ENCODE measurements at places on chromosomes 16 and 17.

DNA sequence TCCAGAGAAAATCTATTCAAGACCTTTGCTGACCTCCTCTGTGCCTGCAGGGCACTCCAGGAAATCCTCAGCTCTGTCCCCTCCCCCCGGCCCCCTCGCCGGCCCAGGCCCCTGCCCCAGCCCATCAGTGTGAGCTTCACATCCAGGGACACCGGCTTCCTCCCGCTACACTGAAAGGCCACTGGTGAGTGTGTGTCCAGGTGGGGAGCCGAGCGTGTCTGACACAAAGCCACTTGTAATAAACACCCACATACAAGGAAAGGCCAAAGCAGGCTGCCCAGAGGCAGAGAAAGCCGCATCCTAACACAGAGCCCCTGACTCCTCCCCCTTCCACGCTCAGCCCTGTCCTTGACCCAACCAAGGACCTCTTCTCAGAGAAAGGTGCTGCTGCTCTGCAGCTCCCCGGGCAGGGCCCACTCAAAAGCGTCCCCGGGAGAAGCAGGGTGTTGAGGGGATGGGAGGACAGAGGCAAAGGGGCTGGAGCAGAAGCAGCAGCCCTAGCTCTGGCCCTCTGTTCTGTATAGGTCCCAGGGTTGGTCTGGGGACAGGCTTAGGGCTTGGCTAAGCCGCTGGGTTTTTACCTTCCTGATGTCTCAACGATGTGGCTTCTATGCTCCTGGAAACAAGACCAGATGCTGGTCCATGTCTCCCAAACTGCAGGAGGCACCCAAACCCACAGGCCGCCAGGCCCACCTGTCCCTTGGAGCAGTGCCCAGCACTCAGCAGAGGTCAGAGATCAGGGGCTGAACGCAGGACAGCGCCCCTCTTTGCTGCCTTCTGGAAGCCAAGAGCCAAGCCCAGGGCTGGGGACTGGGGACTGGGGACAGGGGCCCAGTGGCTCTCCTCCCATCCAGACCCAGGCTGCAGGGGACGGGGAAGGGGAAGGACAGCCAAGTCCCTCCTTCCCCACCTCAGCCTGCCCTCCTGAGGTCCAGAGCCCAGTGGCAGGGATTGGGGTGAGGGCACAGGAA, 15.3 kb downstream of the MNT start:
- DNase-seq: no peak

DNA sequence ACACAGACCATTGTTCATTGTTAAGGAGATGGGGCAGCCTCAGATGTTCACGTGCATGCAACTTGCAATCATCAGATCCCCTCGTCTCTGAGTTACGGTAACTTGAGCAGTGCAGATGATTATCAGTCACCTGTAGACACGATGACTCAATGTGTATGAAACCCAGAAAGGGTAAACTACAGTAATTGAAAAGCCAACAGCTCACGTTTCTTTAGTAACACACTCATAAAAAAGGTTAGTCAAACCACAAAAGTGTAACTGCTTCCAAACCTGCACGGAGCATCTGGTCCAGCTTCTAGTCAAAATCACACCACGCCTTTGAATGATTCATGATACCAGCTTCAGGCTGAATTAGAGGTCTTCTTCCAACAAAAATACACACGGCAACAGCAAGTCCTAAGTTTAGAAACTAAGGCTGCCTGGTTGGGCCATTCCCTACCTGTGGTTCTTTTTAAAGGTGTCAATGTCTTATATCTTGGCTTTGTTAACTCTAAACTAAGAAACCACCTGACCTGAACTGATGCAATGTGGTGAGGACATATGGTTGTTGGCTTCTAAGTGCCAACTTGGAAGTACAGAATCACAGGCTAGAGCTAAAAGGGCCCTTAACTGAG, 32.3 kb downstream of the GRB7 start:
- DNase-seq: no peak

- DNase-seq: no peak
Observed at GRCh38 chr16:60107437-60107836, 1373.3 kb upstream of the GOT2 start.

DNA sequence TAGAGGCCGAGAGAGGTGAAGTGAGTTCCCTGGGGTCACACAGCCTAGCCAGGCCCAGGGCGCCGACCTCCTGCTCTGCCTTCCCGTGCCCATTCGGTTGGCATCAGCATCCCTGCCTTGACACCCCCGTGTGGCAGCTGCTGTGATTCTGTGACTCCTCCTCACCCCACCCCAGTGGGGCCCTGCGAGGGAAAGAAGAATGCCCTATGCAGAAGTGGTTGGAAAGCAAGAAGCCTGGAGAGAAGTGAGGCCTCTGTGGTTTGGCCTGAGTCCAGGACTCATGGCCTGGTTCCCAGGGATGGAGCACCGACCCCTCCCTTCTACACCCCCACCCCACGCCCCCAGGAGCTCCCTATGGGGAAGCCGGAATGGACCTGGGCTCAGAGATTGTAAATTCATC, 296.2 kb downstream of the SEC14L1 start:
- peak; percentile 93 for DNase-seq

- DNase-seq: no peak
Observed at GRCh38 chr17:60514053-60514452, 12.0 kb downstream of the APPBP2 start.

- no peak for DNase-seq
Observed at GRCh38 chr17:74623693-74624093, at the start of gene CD300E. Gene CD300E (minus strand): TSS chr17:74623738. CDS start chr17:74623621, 117 bp downstream.

GRCh38 chr17:55830699-55831471, 80.0 kb downstream of the PCTP start:
- DNase-seq: no peak

GRCh38 chr16:7888411-7888810, 555.8 kb downstream of the RBFOX1 start:
- DNase-seq: no peak

DNA sequence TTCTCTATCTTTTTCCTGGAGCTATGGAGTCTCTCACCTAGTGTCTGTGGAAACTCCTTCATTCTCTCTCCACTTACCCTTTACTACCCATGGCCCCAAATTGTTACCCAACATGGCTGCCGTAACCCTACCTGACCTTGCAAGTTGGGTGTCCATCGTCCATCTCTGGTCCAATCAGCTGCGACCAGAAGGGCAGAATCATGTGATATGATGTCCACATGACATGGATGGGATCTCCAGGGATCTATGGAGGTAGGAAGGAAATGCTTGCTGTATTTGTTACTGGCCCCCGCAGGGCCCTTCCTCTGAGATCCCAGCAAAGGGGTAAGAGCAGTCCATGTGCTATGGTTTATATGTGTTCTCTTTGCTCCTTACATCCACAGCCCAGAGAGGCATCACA, 8.0 kb upstream of the DRC7 start:
- DNase-seq: no peak

- peak; percentile 48 for DNase-seq
Observed at GRCh38 chr16:85637808-85638647, 24.9 kb downstream of the GSE1 start.

GRCh38 chr17:44210342-44211192, 8.9 kb downstream of the UBTF start:
- DNase-seq: peak; percentile 88

DNA sequence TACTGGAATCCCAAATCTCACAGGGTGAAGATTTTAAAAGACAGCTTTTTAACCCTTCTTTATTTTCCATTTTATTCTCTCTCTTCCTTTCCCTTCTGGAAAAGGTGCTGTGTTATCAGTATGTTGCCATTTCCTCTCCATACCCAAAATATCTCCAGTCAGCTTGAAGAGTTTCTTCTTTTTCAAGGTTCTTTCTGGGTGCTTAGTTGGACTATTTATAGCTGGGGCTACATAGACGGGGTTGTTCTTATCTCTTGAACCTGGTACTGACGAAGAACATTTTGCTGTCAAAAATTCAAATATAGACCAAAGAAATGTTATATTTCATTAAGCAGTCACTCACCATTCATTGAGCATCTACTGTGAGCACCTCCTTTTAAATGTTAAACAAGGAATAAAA, 48.6 kb downstream of the IST1 start:
- DNase-seq: no peak

- DNase-seq: no peak
Observed at GRCh38 chr17:15249487-15249886, 15.6 kb downstream of the PMP22 start.

- DNase-seq: no peak
Observed at GRCh38 chr16:57680842-57681375, 12.8 kb downstream of the ADGRG3 start.

- DNase-seq: peak; percentile 9
Observed at GRCh38 chr17:9212376-9213302, 191.3 kb downstream of the NTN1 start.

DNA sequence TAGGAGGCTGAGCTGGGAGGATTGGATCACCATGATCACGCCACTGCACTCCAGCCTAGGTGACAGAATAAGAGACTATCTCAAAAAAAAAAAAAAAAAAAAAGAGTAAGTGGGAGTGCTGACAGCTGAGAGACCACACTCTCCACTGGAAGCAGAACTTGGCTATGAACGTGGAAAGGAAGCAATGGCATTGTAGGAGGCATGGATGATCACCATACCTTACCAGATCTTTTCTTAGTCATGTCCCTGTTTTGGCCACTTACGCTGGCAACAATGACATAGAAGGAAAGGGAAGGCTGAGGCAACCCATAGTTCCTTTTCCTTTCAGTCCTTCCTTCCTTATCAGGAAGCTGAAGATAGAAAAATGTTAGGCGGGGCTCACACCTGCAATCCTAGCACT, 3.7 kb upstream of the ATP1B2 start:
- DNase-seq: no peak

GRCh38 chr17:42329025-42329976, 41.0 kb downstream of the STAT5A start:
- DNase-seq: no peak

DNA sequence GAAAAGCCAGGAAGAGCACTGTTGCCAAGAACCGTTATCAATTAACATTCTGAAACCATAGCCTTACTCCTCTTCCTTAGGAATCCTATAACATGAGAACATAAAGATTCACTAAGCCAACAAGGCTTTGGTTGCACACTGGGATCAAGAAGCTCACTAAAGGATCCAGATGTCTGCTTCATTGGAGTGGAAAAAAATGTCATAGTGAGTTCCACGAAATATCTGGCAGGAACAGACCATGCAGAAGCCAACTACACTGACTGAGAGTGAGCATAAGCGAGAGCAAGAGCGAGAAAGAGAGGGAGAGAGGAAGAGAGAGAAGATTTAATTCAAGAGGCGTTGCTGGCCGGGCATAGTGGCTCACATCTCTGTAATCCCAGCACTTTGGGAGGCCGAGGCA, 13.4 kb upstream of the MEIOC start:
- peak; percentile 83 for DNase-seq

DNA sequence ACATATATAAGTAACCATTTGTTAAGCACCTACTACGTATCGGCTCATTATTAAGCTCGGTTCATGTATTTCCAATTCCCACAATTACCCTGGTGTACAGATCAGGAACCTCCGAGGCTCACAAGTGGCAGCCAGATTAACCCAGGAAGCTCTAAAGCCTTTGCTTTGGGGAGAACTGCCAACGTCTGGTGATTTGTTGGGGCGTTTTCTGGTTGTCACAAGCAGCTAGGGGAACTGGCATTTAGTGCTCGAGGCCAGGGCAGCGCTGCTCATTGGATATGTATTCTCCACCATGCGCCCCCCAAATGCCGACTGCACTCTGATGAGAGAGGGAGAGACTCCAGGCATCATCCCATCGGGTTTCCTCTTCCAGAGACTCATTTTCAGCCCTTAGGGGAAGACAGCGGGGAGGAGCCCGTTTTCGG, 541 bp downstream of the ZNF18 start:
- DNase-seq: peak; percentile 66

DNA sequence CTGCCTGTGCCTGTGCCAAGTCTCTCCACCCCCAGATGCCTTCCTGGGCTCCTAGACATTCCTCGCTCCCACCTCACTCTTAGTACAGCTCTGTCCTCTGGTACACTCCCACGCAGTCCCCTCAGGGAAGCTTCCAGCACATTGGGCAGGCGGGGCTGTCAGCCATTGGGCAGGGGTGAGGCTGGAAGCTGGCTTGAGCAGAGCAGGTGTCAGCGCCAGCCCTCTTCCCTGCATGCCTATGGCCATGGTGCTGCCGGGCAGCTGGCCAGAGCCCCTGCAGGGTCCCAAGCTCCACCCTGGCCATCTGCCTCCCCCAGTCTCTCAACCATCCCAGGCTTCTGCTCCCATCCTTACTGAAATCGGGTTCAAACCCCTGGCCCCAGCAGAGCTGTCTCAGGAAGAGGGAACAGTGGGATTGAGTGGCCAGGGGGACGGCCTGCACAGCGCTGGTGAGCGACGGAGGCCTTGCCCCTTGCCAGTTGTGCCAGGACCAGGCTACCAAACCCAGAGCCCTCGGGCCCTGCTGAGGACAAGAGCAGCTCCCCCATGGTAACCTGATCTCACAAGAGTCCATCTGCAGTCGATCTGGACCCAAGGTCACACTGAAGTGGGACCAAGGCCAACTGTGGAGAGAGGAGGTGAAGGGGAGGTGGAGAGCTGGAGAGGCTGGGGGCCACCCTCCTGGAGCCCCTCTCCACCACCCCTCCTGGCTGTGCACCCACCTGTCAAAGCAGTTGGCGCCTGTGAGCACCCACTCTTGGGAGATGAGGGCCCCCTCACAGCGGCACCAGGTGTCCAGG, 2.4 kb upstream of the B9D1 start:
- no peak for DNase-seq

- DNase-seq: no peak
Observed at GRCh38 chr16:1749152-1750117, 21.9 kb downstream of the NME3 start.

DNA sequence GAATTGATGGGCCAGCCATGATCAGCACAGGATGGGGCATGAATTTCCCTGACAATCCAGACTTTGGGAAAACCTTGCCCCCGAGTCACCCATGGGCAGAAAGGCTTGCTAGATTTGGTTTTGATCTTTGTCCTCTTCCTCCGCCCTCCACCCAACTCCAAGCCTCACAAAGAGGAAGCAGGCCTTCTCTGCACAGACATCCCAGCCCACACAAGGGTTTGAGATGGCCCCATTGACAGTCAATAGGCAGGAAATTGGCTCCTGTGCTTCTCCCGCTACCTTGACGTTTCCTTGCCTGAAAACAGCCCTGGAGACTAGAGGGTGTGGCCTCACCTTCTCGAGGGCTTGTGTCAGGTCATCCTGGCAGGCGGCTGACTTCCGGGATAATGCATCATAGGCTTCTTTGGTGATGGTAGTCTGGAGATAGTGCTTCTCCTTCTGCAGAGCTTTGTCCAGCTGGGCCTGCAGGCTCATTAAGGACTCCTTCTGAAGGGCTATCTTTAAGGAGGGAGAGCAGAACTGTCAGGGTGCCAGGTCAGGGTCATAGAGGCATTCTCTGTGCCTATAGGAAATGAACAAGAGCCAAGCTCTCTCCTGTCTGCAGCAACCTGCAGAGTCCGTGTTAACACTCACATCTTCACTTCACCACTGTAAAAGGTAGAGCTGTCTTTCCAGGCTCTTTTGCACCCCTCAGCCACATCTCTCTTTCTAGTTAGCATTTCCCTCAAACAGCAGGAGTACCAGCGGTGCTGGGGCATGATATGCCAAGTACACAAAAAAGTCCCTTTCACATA, 32.2 kb downstream of the DHX38 start:
- no peak for DNase-seq

- no peak for DNase-seq
Observed at GRCh38 chr16:67486805-67487204, 3.5 kb upstream of the AGRP start.

All from lung (tissue), 17 donors.